ENCODE measurements at places on chromosomes 7 and 10.

DNA sequence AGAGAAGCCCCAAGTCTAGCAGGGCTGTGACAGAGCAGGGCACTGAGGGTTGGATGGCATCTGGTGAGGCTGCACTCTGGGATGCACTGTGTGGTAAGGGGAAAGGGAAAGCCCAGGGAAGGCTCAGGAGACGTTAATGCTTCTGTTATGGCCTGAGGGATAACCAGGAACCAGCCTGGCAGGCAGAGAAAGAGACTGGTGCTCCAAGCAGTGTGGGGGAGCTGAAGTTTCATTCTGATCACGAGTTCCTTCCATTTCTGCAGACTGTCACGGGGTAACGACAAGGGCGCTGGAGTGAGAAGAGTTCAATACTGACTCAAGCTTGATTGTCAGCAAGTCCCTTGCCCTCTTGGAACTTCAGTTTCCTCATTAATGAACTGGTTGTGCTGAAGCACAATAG lies 730.9 kb downstream of the GRID1 start:
- DNase-seq = no peak

DNA sequence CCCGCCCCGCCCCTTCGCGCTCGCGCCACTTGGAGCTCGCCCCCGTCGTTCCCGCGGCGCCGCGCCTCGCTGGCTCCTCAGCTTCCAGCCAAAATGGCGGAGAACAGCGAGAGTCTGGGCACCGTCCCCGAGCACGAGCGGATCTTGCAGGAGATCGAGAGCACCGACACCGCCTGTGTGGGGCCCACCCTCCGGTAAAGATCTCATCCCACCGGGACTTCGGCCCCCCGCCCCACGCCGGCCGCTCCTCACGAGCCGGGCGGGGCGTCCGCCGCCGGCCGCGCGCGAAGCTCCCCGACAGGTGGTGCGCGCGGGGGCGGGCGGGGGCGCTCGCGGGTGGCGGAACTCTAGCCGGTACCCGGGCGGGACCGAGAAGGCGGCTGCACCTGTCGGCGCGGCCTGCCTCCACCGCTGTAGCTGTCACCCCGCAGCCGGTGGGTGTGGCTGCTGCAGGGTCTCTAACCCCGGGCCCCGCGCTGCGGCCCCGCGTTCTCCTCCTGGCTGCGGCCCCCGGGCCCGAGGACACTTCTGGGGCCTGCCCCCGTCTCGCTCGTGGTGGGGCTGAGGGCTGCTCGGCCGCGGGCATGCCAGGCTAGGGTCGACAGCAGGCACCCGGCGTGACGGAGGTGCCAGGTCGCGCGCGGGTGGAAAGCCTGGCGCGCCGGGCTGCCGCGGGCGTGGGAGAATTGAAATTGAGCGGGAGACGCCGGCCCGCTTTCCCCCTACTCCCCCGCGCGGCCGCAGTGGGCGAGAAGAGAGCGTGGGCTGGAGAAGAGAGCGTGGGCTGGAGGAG lies at the start of gene EXOC6:
Gene EXOC6 (plus strand): TSS at position 80 of the 793 bp plus-strand sequence. CDS start 14 bp downstream, at position 94.
- peak; percentile 69 for DNase-seq

GRCh38 chr10:91296471-91296870 lies 76.0 kb downstream of the PCGF5 start:
- no peak for DNase-seq

- no peak for DNase-seq
Observed at GRCh38 chr7:157616426-157616825, 279.6 kb downstream of the DNAJB6 start.

DNA sequence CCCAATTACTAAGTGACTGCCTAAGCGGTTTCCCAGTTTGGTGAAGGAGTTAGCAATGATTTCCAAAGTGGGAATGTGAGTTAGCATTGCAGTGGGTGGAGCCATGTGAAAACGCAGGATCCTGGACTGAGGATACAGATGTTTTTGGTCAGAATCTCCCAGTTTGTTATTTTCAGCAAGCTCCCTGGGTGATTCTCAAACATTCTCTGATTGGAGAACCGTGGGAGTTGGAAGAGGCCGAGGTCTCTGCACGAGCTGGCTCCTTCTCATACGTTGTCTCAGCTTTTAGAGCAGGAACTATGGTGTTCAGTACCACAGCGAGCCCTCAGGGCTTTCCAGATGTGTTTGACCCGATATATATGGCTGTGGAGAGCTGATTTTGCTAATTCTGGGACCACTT lies 396.5 kb upstream of the NPVF start:
- DNase-seq = no peak

DNA sequence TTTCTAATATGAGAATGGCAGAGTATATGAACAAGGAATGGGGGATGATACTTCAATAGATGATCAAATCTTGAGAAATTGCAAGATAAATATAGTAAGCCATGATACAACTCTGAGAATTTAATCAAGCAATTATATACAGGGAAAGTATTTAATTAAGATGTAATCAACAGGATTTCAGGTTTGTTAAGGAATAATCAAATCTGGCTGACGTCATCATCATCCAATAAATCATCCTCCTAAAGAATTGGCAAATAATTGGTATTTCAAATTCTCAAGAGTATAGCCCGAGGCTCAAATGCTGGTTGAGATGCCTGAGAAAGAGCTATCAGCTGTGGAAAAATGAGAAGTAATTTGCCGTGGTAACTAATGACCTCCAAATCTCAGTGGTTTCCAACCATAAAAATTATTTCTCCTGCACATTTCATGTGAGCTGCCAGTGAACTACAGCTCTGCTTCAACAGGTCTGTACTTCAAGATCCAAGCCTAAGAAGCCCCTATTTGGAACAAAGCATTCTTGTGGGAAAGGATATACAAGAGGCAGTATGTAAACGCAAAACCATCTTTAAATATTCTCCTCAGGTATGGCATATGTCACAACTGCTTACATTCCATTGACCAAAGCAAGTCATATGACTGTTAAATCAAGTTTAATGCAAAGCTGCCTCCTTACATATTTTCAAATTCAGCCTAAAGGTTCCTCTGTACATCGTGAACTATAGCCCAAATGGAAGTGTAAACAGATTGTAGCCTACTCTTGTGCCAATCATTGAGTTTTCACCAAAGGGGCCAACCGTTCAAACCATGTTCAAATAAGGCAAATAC lies 503.0 kb downstream of the KIF20B start:
- DNase-seq = no peak

- DNase-seq = no peak
Observed at GRCh38 chr7:138745189-138745588, 44.0 kb upstream of the SVOPL start.

DNA sequence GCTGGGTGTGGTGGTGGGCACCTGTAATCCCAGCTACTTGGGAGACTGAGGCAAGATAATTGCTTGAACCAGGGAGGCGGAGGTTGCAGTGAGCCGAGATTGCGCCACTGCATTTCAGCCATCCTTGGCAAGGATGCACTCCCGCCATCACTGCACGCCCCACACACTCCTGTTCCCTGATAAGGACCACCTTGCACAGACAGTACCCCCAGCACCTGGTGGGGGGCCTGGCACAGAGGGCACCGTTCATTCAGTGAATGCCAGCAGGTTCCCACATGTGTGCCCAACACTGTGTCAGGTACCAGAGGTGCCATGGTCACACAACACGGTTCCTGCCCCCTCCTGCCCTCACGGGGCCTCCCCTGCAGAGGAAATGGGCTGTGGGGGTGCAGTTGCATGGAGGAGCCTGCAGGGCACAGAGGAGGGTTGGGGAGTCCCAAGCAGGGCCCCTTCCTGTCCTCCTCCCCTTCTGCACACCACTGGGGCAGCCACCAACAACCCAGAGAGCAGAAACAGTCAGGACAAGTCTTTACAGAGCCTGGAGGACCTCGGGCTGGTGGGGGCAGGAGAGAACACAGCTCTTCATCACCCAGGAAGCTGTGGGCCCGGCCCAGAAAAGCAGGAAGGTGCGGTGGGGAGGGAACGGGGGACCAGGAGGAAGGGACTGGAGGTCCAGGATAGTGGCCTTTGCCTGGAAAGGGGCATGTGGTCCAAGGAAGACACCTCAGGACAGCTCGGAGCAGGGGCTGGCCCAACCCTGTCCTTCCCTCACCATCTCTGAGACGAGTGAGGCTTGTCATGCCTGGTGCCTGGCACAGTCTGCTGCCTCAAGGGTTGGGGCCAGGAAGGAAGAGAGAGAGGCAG lies 7.1 kb downstream of the CRYGN start:
- DNase-seq = peak; percentile 90

- DNase-seq = no peak
Observed at GRCh38 chr10:97192952-97193435, 7.2 kb upstream of the SLIT1 start.

DNA sequence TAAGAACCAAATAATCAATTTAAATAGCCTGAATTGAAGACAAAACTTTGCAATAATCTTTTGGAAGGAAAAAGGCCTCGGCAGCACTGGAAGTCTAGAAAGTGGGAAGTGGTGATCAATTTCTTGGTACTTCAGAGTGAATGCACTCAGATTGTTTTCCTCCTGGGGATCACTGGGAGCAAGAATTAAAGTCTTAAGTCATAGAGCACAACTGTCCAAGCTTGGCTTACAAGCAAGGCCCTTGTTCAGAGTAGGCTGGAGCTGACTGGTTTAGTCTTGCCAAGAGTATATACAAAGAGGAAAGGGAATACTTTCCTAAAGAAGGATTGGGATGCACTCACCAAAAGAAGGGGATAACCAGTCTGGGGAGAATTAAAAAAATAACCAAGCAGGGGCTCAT lies 637.1 kb downstream of the CCSER2 start:
- DNase-seq = no peak

DNA sequence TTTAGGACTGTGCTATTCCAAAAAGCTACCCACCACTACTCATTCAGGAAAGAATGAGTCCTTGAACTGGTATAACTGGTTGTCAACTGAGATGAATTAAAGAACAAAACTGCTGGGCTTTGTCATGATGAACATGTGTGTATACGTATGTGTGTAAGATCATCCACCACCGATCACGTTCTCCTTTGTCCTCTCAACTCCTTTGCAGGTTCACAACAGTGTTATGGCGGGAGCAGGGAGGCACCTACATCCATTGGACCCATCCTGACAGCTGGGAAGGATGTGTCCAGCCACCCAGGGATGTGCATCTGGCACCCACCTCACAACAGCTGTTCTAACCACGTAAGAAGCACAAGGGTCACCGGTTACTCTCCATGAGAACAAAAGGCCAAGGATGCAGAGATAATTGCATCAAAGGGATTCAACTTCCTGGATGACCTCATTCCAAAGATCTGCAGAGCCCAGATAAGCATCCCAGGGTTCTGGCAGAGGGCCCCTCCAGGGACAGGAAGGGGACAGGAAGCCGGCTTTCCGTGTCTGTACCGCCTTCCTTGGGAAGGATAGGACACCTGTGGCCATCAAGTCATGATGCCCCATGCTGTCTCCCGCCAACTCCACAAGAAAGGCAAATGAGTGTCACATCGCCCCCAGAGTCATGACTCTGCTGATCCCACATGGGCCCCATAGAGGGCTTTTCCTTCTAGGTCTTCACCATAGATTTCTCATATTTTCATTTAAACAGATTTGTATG lies 66.1 kb downstream of the STEAP1B start:
- DNase-seq = no peak

DNA sequence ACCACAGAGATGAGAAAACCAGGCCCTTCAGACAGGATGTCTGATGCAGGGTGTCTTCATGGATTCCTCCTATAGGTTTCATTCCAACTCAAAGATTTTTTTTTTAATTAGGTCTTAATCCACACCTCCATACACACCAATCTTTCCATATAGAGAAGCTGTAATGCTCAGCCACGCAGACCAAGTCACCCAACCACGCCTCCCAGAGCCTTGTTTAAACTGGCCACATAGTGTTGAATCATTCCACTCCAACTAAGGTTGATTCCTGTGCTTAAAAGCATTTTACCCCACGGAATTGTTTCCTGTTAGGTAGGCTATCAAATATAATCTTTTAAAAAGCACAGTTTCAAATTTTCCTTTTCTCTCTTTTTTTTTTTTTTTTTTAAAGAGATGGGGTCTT lies 153.6 kb downstream of the TYW1B start:
- no peak for DNase-seq

- no peak for DNase-seq
Observed at GRCh38 chr10:70212879-70213278, 20.4 kb downstream of the PPA1 start.

- no peak for DNase-seq
Observed at GRCh38 chr7:120475994-120476393, 203.0 kb downstream of the KCND2 start.

DNA sequence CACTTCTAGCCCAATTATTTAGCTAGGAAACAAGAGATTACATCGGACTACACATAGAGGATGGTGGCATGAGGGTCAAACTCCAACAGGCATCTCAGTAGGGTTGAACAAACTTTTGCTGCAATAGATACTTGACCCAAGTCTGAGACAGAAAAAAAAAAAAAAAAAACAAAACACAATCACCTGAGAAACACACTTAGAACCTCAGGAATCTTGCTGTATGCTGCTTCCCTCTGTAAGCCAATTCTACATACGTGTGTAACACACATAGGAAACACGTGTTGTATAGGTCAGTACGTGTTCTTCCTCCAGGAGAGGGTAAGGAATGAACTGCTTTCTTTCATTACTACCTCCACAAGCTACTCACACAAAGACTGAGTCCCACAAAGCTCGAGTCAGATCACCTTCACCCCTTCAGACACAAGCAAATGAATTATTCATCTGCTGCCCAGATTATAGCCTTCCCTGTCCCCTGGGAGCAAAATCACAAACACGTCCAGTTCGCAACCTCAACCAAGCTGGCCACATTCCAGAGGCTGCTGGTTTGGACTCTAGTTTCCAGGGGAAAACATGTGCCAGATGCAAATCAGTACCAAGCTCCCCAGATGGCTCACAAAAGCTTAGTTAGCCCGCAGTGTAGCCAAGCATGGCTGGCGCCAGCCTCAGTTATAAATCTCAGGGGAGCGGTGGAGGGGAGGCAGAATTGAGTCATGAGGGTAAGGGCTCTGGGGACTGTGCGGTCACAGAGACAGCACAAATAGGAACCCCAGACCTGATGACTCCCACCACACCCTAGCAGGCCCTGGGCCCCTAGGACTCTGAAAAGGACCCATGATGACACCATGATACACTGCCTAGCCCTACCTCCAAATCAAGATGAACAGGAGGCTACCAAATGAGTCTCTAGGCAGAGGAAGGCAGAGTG lies 15.1 kb downstream of the PSAP start:
- DNase-seq = no peak

DNA sequence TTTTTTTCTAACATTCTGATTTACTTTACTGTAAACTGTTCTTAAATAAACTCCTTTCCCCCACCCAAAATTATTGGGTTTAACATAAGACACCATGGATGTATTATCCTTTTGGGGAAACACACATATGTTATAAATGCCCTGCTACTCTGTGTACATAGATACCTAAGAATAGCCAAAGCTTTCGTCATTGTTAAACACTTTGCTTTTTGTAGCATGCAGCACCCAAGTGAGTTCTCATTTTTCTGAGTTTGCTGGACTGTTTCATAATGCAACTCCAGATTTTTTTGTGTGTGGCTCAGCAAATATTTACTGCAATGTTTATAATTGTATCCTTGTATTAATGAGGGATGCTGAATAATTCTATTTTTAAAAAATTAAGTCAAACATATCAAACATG lies 86.9 kb downstream of the VTI1A start:
- no peak for DNase-seq

DNA sequence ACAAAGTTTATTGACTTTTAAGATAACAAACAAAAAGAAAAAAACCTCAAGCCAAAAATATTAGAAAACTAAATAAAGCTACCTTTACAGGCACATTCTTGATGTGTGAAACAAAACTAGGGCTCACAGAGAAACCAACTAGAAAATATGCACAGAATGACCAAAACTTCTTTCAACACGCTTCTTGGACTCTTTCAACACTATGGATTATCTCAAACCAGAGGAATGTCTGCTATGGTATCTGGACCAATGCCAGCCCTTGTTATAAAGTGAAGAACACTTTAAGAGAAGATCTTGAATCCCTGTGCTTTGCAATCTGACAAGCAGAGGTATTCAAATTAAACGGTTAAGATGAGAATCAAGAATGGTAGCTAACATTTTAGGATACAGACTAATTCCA lies 76.6 kb downstream of the DNAJC1 start:
- DNase-seq = no peak

GRCh38 chr7:146654048-146654447 lies 537.4 kb downstream of the CNTNAP2 start:
- DNase-seq = no peak
